Endothelial cell of umbilical vein (primary cell): ENCODE measurements at places on chromosomes 6 and 20. TPM values are rescaled to one million over a fixed set of nuclear protein-coding genes. Genes with fewer than 3 reads are reported as not detected.

The SIGLEC1 gene
- polyA plus RNA-seq: not detected in 2 replicates

GRCh38 chr20:32635764-32636163 is 38.0 kb downstream of the C20orf203 start:
- DNase-seq: no peak

DNA sequence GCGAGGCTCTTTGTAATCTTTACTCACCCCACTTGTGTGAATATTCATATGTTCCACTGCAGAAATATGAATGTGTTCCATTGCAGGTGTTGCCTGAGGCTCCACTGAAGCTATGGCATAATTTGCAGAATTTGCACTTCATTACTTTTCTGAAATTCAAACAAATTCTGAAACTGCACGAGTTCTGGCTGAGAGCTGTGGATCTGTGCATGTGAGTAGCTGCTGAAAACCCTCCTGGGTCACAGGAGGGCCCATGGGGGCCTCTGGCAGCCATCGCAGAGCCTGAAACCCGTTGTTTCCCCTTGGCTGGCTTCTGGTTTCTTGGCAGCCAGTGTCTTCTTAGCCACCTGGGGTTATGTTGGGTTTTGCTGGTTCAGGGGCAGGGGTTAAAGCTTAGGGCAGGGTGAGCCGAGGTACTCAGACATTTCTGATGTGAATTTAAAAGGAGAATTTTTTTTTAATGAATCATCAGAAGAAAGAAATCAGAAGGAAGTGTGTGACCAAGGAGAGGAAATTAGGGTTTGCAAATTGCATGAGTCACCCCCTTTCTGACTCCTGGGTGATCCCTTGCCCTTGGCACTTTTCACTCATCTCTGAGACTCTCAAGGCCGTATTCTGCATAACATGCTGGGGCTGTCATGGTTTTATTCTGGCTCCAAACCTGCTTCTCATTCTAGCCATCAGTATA is 40.6 kb downstream of the TOX2 start:
- peak; percentile 92 for DNase-seq

- DNase-seq: peak; percentile 56
Observed at GRCh38 chr20:41334443-41335421, 5.9 kb upstream of the LPIN3 start.

- peak; percentile 92 for DNase-seq
Observed at GRCh38 chr6:2790588-2791449, 25.6 kb downstream of the WRNIP1 start.

DNA sequence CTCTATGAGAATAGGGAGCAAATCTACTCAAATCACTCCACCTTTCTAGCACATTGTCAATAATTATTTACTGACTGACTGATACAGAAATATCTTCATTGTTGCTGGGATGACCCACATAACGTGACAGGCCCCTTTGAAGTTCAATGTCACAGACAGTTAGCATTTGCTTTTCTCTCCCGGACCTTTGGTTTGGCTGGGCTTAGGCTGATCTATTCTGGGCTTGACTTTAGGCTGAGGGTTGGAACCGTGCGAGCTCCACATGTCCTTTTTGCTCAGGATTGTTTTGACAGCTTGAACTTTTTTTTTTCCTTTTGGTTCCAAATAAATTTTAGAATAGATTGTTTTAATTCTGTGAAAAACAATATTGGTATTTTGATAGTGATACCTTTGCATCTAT is 12.0 kb downstream of the ULBP3 start:
- DNase-seq: no peak

The CDH22 gene
- polyA plus RNA-seq: not detected in 2 replicates

DNA sequence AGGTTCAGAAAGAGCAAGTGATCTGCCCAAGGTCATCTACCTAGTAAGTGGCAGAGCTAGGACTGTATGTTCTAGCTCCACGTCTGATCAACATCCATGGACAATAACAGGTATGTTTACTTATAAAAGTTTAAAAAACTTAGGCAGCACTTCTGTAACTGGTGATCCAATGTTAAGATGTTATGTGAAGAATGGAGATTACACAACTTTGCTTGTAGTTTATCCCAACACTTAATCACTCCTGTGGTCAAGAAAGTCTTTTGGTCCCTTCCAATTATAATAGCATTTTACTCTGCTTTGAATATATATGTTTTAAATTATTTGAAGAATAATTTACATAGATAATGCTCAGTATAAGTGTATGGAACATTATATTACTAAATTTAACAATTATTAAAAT is 4.8 kb downstream of the FBXO30 start:
- DNase-seq: no peak

GRCh38 chr20:34337982-34338726 is 24.9 kb upstream of the ITCH start:
- DNase-seq: no peak

The KCNK15 gene
- polyA plus RNA-seq: 0.05 and 0.06 TPM in 2 replicates

GRCh38 chr20:51486197-51487005 is 56.1 kb downstream of the NFATC2 start:
- no peak for DNase-seq

DNA sequence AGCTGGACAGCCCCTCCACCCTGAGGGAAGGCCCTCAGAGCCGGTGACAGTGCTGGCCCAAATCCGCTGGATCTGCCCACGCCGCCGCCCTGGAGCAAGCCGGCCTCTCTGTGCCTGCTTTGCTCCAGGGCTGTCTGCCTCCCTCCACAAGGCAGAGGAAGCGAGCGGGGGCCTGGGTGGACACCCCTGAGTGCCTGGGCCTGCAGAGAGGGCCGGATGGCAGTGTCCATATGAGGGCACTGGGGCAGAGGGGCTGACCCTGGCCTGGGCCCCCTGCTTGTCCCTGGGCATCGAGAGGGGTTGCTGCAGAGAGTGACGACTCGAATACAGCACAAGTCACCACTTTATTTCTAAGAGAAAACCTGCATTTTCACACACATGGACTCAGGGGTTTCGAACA is 348.6 kb downstream of the ZFAND3 start:
- no peak for DNase-seq

- DNase-seq: no peak
Observed at GRCh38 chr20:20519269-20519668, 151.4 kb downstream of the INSM1 start.

The SIRPG gene
- polyA plus RNA-seq: not detected in 2 replicates

- DNase-seq: no peak
Observed at GRCh38 chr6:113169484-113169883, 687.7 kb upstream of the MARCKS start.

The OR12D3 gene
- polyA plus RNA-seq: not detected in 2 replicates

The C20orf204 gene
- 2.8 and 4.5 TPM in 2 replicates for polyA plus RNA-seq

DNA sequence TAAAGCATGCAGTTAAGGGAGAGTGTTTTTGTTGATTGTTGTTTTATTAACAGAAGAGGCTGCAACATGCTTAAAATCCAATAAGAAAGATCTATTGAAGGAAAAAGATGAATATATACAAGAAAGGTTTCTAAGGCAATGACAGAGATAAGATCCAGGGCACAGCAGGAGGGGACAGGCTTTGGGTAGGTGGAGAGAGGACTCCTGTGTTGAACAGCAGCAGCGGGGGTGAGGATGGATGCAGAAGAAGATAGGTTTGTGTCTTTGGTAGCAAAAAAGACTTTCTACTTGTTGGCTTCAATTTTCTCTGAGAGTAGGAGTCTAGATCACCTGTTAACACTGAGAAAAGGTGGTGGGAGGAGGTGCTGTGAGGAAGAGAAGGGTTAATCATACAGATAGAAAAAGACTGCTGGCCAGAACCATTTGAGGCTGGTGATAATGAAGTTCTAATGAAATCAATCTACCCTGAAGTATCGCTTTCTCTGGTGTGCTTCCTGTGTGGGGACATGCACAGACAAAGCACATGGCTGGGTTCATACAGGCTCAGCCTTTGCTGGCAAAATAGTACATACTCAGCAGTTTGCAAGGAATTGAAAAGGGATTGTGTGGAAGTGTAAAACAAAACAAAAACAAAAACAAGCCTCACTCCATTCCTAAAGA is 17.2 kb upstream of the DST start:
- DNase-seq: no peak

The SLA2 gene
- 0.03 TPM in 1 of 2 replicates, not detected in the other for polyA plus RNA-seq

The SLC17A2 gene
- not detected in 2 replicates for polyA plus RNA-seq

DNA sequence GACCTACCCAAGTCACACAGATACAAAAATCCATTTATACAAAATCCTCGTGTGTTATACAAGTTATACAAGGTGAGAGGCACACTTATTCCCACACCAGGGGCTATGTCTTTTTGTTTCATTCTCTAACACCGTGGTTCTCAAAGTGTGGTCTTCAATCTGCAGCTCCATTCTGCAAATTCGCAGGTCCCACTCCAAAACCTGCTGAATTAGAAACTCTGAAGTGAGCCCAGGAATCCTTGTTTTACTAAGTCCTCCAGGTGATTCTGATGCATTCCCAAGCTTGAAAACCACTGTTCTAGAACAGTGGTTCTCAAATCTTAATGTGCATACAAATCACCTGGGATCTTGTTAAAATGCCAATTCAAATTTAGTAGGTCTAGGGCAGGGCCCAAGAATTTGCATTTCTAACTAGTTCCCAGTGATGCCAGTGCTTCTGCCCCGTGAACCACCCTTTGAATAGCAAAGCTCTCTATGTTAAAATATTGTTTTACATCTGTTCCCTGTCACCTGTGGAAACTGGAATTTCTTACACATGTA is 35.1 kb downstream of the LRFN2 start:
- DNase-seq: no peak

The OR12D1 gene
- polyA plus RNA-seq: not detected in 2 replicates

DNA sequence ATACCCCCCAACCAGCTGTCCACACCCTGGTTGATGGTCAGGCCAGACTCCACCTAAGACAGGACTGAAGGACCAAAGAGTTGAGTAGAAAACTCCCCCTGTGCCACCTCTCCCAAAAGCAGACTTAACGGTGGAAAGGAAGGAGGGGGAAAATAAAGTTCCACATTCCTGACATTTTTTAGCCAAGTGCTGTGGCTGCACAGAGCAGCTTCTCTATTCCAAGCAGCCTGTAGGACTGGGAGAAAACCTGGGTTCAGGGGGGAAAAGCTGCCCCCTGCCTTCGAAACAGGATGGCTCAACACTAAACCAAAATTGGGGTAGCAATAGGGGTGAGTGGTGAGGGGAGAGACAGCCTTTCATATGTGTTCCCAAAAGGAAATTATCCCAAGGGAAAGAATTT is 3.6 kb downstream of the TRAM2 start:
- peak; percentile 37 for DNase-seq

DNA sequence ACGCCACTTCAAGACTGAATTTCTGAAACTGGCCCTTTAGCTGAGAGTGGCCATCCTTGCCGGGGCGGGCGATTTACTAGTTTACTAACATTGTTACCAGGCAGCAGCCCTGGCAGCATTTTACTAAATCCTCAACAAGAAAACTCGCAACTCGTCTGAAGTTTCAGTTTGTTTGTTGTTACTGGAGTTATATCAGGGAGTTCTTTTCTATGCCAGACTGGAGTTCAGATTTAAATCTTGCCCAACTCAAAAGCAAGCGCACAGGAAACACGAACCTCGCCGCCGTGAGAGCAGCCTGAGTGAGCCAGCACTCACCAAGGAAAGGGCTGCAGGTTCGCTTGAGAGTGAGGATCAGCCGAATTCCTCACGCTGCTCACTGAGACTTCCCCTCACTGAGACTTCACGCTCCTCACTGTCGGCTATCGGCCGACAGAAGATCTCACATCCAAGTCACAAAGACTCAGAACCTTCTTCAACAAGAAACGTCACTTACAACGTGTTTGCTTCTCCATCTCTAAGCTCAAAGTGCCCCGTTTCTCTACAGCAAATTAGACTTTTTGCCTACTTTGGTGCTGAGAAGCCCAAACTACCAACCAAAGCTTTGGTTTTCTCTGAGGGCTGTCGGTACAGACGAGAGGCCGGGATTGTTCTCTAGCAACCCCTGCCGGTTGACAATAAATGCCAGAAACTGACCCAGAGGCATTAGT is 78.9 kb downstream of the OLIG3 start:
- peak; percentile 73 for DNase-seq

DNA sequence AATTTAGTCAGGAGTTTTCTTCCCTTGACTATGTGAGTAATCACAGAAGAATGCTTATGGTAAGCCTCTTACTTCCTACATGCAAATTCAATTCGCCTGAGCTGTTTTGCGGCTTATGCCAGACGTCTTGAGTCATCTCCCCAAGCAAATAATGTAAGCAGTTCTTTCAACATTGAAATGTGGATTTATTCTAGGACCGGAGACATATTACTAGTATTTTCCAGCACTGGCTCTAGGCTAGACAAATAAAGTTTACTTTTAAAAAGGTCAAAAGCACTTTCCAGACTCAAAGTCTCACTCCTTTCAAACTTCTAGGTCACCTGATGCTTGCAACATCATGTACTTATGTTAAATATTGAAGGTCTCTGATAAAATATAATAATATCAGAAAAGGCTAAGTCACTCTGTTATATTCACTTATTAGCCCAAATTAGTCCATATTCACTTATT is 38.1 kb upstream of the NOX3 start:
- DNase-seq: peak; percentile 96

DNA sequence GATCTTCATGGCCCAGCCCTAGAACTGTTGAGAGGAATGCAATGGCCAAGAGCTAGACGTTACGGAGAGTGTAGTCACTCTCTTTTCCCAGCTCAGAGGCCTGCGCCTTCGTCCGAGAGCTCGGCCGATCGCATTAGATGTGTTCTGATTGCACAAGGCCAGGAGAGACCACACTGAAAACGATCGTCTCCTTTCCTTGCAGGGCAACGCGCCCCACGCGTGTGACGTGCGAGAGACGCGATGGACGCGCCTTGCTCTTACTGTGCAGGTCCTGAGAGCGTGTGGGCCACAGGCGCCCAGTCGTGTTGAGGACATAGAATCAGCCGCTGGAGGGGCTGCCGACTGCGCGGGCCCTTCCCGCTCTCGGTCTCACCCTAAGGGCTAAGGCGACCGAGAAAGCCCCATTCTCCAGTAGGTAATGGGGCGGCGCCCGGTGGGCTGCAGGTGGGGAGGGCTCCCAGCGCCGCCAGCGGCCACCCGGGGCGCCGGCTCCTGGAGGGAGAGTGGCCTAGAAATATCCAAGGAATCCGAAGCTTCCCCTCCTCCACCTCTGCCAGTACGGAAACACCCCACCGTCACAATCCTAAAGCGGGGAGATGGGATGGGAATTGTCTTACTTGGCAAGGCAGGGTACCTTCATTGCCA is 26.9 kb downstream of the TFAP2B start:
- DNase-seq: no peak

The GPR6 gene
- polyA plus RNA-seq: not detected in 2 replicates

The PRSS16 gene
- polyA plus RNA-seq: not detected in 2 replicates

The CST4 gene
- polyA plus RNA-seq: not detected in 2 replicates

The PROKR2 gene
- not detected in 2 replicates for polyA plus RNA-seq

DNA sequence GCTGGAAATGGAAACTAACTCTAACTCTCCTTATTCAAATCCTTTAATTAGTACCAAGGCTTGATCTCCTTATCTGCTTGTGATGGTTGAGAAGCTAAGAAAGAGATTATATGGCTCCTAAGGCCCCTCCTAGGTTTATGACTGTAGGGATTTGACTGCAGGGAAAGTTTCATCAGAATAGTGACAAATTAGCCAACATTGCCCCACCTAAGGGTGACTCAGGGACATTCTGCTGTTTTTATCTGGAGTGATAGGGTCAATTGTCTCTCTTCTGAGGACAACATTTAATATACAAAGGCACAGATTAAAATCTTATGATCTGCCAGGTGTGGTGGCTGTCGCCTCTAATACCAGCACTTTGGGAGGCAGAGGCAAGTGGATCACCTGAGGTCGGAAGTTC is 138.1 kb upstream of the MARCKS start:
- no peak for DNase-seq

- DNase-seq: no peak
Observed at GRCh38 chr6:136209496-136209895, 40.6 kb downstream of the MTFR2 start.

The ECT2L gene
- polyA plus RNA-seq: not detected in 2 replicates

- DNase-seq: no peak
Observed at GRCh38 chr6:31573239-31574105, 1.4 kb downstream of the LTA start.

The ALDH8A1 gene
- polyA plus RNA-seq: 0.08 and 0.41 TPM in 2 replicates
